ENCODE measurements at places on chromosomes 2 and 18.

GRCh38 chr2:142865924-142866323, 11.5 kb upstream of the KYNU start:
- no peak for DNase-seq

- no peak for DNase-seq
These were observed 74.9 kb downstream of the USP34 start for GRCh38 chr2:61396005-61396404.

- no peak for DNase-seq
These were observed 8.4 kb downstream of the BARD1 start for GRCh38 chr2:214801068-214801467.

- DNase-seq = no peak
These were observed 381.5 kb upstream of the ETAA1 start for GRCh38 chr2:67015681-67016080.

GRCh38 chr2:113058411-113058994, 495 bp upstream of the IL36RN start:
- DNase-seq = no peak

- DNase-seq = peak; percentile 43
These were observed 63.2 kb downstream of the GNAL start for GRCh38 chr18:11752116-11752911.

GRCh38 chr2:203549406-203549805, 14.3 kb upstream of the RAPH1 start:
- no peak for DNase-seq

DNA sequence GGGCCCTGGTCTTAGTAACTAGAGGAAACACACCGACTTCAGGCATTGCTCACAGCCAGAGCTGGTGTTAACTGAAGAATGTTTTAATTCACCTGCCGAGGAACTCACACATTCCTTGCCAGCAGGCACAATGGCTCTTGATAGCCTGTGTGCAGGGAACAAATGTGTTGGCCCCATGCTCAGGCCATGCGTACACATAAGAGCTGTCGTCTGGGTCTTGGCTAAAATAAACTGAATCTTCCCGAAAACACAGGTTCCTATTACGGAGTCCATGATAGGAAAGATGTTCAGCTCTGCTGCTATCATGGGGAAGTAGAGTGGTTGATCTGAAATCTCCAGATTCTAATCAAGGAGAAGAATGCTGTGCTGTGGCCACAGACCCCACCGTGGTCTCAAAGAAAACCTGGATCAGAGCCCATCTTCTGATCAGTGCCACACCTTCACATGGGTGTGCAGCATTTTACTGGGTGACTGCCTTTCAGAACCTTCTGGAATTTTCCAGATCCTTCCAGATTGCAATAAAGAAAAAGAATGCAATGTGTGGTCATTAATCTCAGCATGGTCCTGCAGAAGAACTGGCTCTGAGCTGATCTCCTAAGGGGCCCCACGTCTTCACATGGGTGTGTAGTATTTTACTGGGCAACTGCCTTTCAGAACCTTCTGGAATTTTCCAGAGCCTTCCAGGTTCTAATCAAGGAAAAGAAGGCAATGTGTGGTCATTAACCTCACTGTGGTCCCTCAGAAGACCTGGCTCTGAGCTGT, 17.2 kb downstream of the MBP start:
- peak; percentile 8 for DNase-seq

- no peak for DNase-seq
These were observed 227.4 kb upstream of the CHST9 start for GRCh38 chr18:27412556-27412955.

GRCh38 chr2:116162395-116162794, 1652.1 kb upstream of the DDX18 start:
- no peak for DNase-seq

DNA sequence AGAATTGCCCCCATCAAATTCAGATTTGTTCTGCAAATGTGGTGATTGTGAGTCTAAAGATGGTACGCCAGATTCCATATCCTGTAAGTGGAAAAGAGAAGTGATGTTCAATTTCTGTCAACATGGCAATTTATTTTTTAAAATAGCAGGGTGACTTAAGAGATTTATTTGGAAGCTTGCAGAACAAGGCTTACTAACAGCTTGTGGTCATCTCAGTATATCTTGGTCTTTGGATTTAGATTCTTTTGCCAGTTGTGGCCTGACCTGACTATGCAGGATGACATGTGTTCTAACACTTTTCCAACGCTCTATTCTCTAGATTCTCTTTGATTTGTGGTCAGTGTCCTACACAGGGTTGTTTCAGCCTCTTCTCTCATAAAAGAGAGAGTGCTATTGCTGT, 74.4 kb downstream of the MAP3K20 start:
- no peak for DNase-seq

DNA sequence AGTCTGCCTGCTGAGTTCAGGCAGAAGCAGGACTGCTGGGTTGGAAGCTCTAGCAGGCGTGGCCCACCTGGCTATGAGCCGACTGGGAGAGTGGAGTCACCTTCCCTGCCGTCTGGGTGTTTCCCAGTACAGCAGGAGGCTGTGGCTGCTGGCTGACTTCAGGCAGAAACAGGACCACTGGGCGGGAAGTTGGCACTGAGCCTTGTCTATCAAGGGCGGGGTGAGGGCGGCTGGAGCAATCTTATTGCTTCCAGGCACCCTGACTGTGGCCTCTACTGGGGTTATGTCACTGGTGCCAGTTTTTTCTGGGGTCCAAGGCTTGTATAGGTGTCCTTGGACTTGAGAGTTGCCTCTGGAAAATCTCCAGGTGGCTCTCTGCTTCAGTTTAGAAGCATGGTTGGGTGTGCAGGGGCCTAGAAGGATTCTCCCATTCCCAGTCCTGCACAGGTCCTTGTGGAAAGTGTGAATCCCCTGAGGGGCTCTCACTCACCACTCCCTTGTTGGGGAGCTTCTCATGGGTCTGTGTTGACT, 30.5 kb downstream of the LTBP1 start:
- no peak for DNase-seq

DNA sequence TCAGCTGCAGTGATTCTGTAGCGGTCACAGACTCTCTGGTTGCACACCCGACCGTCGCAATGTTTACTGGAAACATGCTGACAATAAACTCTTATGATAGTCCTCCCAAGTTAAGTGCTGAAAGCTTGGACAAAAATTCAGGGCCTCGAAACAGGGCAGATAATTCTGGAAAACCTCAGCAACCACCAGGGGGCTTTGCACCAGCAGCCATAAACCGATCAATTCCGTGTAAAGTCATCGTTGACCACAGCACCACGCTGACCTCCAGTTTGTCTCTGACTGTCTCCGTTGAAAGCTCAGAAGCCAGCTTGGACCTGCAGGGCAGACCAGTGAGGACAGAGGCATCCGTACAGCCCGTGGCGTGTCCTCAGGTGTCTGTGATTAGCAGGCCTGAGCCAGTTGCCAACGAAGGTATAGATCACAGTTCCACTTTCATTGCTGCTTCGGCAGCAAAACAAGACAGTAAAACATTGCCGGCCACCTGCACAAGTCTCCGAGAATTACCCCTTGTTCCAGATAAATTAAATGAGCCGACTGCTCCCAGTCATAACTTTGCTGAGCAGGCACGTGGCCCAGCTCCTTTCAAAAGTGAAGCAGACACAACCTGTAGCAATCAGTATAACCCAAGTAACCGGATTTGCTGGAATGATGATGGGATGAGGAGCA, 166.1 kb downstream of the ASXL3 start:
- no peak for DNase-seq

DNA sequence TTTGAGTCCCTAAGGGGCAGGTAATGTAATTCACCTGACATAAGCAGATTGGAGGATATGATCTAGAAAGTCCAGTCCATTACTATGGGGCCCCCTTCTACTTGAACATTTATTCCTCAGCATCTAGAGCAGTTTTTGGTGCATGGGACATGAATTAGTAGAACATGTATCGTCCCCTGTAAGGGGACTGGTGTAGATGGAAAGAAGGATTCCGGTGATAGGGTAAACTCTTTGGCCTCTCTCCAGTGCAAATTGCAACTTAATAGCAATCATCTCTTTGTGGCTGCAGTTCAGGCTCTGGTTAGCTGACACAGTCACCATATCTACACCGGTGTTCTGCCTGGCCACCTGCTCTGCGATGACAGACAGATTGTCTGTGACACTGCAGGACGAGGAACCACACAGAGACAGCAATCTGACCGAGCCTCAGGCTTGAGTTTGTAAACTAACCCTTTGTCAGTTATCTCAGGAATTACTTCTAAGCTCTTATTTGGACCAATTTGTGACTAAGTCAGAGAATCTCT, 6.4 kb upstream of the SLC8A1 start:
- no peak for DNase-seq

- no peak for DNase-seq
These were observed 10.5 kb upstream of the KLF7 start for GRCh38 chr2:207176247-207176646.

Data from activated CD4-positive, alpha-beta memory T cell treated with anti-CD3 and anti-CD28 coated beads for 36 hours (primary cell).